ENCODE measurements at places on chromosomes 13 and 19. TPM values are rescaled to one million over a fixed set of nuclear protein-coding genes. Genes with fewer than 3 reads are reported as not detected.

DNA sequence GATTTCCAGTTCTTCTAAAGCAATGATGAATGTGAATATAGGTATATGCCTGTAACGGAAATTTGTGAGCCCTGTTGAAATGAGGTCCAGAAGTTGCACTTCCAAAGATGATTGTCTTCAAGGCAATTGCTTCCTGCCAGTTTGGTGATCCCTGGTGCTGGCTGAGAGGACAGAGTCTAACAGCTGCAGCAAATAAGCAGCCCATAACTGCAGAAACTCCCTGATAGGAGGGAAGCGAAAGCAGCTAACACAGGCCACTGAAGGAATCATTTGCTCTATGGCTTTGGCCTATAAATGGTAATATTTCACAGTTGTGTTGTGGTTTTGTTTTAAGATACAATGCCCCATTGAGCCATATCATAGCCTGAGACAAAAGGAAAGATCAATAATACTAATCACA is 451.5 kb upstream of the MIR17HG start:
- no peak overlapping the region for H3K4me3 ChIP-seq
- H3K36me3 ChIP-seq: no peaks in the 10 kb centered on the region

- peak within 1 kb of the TSS; percentile 90 for H3K4me3 ChIP-seq
- no peak for DNase-seq
- H3K4me1 ChIP-seq: peaks cover 16% of the 10 kb centered on the region
- H3K27me3 ChIP-seq: no peaks in the 10 kb centered on the region
Measured at GRCh38 chr19:4831304-4831978, at the start of gene TICAM1. Gene TICAM1 (minus strand): TSS chr19:4831712. CDS start chr19:4818377, 13,335 bp downstream.

DNA sequence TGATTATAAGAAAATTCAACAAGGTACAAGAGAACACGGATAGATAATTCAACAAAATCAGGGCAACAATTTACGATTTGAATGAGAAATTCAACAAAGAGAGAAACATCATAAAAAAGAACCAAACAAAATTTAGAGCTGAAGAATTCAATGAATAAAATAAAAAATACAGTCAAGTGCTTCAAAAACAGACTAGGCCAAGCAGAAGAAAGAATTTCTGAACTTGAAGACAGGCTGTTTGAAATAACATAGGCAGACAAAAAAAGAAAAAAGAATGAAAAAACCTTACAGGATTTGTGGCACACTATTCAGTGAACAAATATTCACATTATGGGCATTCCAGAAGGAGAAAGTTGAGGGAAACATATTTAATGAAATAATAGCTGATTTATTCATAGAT is 31.1 kb downstream of the ZNF283 start:
- H3K36me3 ChIP-seq: no peaks in the 10 kb centered on the region
- H3K27ac ChIP-seq: no peak overlapping the region
- H3K4me1 ChIP-seq: no peaks in the 10 kb centered on the region
- H3K4me3 ChIP-seq: no peak overlapping the region
- H3K27me3 ChIP-seq: no peaks in the 10 kb centered on the region
- no peak for DNase-seq

DNA sequence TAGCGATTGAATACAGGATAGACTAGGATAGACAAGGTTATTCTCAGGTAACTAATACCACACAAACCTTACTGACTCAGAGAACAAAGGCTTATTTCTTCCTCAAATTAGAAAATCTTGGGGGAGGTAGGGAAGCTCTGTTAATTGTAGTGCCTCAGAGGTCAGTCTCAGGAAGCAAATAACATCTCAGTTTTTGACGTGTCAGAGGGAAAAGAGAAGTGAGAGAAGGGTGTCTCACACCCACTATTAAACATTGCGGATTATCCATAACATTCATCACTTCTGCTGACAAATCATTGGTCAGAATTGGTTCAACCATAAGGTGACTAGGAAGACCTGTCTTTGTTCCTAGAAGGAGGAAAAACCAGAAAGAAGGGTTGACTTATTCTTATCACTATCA is 579.4 kb upstream of the MIR17HG start:
- H3K4me1 ChIP-seq: no peaks in the 10 kb centered on the region
- no peaks in the 10 kb centered on the region for H3K36me3 ChIP-seq
- H3K27me3 ChIP-seq: no peaks in the 10 kb centered on the region
- no peak for DNase-seq
- H3K4me3 ChIP-seq: no peak overlapping the region

DNA sequence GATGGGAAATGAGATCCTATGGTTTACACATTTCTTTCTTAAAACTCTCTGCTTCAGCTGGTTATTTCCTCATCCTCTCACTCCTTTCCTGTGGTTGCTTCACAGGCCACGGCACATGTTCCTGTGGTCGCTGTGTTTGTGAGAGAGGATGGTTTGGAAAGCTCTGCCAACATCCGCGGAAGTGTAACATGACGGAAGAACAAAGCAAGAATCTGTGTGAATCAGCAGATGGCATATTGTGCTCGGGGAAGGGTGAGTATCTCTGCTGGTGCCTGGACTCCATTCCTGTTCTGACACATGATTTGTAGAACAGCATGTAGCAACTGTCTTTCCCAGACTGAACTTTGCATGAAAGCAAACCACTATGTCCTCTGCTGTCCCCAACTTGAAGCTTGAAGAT is 254.2 kb downstream of the ITGBL1 start:
- no peaks in the 10 kb centered on the region for H3K36me3 ChIP-seq
- no peaks in the 10 kb centered on the region for H3K27me3 ChIP-seq

DNA sequence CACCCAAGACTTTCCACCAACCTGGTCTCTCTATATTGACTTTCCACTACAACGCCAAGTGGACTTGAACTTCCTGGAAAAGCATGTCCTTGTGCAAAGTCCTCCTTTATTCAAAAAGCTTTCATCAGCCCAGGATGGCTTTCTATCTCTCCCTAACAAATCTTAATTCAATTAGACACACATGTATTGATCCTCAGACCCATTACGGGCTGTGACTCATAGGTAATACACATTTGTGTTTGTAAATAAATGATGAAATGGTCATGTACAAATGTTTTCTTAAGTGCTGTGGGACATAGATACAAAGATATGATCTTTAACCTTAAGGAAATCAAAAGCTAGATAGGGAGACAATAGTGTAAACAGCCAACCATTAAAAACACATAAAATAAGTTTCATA is 1189.7 kb downstream of the EFNB2 start:
- DNase-seq: no peak
- H3K27me3 ChIP-seq: no peaks in the 10 kb centered on the region
- H3K4me1 ChIP-seq: no peaks in the 10 kb centered on the region

APOC1 gene
- 7.5 TPM for total RNA-seq

DNAAF3 gene
- 1.1 TPM for total RNA-seq

C19orf73 gene
- total RNA-seq: 2.1 TPM

PCDH8 gene
- not detected for total RNA-seq

WASF3 gene
- 1.4 TPM for total RNA-seq

HCST gene
- total RNA-seq: not detected

All from esophagus squamous epithelium (tissue), 5 donors.